ENCODE measurements at places on chromosomes 11 and 22.
A peak's percentile ranks its signal among the peaks of the same experiment; 100 is the strongest.

- no peak for DNase-seq
Measured at GRCh38 chr22:44380756-44381486, 68.2 kb upstream of the SHISAL1 start.

DNA sequence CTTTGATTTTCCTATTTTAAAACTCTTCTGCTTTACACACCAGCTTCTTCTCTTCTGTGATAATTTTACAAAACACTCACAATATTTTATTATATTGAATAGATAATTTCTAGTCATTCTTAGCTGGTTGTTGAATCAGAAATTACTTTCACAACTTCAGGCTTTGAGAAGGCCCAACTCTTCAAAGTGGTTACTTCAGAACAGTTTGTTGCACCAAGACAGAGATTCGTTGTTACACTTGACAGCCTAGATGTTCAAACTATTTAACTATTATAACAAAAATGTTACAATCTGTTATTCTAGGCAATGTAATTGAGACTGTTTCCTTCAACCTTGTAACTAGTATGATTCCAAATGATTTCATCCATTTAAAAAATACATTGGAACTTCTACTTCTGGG lies 333.2 kb upstream of the CHORDC1 start:
- DNase-seq, result no peak

DNA sequence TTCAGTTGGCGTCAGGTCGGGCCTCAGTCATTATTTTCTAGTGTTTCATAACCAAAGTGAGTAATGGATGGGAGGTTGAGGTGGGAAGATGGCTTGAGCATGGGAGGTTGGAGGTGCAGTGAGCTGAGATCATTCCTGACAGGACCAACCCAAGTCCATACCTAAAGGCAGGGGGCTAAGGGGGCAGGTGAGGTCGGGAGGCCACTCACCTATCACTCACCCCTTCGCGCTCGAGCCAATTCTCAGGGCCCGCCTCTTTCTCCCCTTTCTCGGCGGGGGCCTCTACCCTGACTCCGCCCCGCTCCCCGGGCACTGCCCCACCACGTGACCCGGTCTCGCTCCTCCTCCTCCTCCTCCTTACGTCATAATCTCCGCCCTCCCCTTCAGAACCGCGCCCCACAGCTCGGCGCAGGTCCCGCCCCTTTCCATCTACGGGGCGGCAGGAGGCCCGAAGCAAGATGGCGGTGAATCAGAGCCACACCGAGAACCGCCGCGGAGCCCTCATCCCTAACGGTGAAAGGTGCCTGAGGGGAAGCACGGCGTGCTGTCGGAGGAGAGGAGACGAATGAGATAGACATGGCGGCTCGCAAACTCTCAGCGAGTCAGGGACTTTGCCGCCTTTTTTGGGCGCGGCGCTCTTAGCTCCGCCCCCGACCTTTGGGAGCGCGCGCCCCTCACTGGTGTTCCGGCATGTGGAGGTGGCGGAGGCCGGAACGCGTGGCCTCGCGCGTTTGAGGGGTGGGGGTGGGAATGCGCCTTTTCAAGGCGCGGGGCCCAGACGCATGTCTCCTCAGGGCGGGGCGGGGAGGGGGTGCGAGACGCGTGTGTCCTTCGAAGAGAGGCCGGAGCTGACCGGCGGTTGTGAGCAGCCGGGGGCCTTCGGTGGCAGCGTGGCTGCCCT lies at the start of gene WBP2NL:
Gene WBP2NL (plus strand): TSS at position 428 of the 901 bp plus-strand sequence. CDS start 31 bp downstream, at position 459.
- peak; percentile 85 for DNase-seq

GRCh38 chr11:58905721-58906547 lies 33.4 kb upstream of the GLYATL1 start:
- DNase-seq, result no peak

DNA sequence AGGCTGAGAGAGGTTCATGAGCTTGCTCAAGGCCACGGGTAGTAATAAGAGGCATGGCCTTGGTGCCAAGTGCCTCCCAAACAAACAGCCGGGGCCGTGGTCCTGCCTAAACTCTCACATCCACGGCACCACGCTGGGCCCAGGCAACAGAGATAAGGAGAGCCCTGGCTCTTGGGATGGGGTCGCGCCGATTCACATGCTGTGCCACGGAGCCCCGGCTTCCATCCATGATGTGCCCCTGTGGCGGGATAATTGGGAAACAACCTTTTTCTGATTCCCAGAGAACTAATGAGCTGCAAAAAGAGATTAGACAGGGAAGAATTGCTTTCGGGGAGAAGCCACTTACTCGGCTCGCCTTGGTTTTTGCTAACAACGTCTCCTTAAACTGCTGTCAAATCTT lies 22.0 kb downstream of the TP53AIP1 start:
- DNase-seq, result no peak

- no peak for DNase-seq
Measured at GRCh38 chr22:20494978-20495860, at the start of gene KLHL22. TSS of gene KLHL22 (minus strand) at chr22:20495795. CDS start at chr22:20489211, 6,584 bp downstream.

DNA sequence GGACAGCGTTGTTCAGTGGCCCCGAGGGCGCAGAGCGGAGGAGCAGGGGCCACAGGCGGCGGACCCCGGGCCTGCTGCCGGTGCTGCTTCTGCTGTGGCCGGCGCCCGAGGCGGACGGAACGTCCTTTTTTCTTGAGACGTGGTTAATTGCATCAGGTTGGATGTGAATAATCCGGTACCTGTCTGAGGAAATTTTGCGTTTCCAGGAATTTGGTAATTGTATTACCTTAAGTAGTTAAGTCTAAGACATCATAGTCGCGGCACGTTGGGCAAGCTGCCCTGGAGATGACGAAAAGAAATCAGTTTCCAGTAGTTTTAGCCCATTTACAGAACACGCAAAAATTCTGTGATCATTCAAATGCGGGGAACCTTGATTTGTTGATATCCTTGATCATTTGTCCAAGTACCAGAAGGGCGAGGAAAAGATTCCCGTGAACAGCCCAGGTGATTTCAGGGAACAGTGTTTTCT lies 789 bp downstream of the SPECC1L start:
- DNase-seq, result no peak

- DNase-seq, result no peak
Measured at GRCh38 chr22:35918456-35918855, 110.2 kb downstream of the RBFOX2 start.

- DNase-seq, result no peak
Measured at GRCh38 chr11:38143852-38144251, 1545.8 kb upstream of the RAG2 start.

GRCh38 chr11:128422576-128423370 lies 164.6 kb downstream of the ETS1 start:
- DNase-seq, result peak; percentile 73

DNA sequence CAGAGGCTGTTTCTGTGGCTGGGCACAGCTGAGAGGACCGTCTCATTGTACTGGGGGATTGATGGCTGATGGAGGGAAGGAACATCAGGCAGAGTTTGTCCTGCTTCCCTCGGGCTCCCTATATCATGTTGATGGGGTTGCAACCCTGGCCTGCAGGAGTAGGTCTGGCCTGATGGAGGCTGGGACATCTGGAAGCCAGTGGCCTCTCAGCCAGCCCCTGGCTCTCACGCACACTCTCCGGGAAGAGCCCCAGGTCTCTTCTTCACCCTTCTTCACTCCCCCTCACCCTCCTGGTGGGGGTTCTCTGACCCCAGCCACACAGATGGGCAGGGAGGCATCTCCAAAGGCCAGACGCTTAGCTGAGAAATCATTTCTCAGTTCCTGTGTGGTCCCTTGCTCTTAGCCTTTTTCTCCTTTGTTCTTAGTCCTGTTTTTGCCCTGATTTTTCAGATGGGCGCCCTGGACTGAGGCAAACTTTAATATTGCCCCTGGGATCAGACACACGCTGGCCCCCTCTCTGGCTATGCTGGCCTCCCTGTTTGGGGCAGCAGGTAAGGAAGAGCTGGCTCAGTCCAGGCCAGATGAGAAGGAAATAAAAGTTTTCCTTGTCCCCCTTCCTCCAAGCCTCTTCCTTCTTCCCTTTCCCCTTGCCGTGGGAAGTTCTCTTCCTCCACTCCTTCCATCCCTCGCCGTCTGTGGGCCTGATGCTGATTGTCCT lies 13.9 kb upstream of the ANO1 start:
- DNase-seq, result no peak

DNA sequence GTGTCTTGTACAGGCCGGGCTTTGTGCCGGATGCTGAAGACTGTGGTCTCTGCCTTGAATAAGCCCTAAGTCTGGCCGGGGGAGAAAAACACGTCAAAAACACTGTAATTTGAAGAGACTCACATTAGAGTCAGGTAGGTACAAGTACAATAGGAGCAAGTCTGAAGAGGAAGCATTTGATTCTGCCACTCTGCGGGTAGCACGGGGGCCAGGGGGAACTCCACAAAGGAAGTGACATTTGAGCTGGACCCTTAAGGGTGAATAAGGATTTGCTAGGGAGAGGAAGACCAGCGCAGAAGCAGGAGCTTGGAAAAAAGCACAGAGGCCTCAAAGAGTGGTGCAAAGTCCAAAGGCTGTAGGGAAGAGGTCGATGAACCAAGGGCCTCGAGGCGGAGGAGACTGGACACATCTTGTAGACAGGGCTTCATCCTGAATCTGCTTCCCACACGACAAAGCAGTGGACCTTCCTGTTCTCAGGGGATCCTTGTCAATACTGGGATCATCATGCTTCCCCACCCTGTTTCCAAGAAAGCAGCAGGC lies 38.7 kb downstream of the BUD13 start:
- DNase-seq, result no peak

DNA sequence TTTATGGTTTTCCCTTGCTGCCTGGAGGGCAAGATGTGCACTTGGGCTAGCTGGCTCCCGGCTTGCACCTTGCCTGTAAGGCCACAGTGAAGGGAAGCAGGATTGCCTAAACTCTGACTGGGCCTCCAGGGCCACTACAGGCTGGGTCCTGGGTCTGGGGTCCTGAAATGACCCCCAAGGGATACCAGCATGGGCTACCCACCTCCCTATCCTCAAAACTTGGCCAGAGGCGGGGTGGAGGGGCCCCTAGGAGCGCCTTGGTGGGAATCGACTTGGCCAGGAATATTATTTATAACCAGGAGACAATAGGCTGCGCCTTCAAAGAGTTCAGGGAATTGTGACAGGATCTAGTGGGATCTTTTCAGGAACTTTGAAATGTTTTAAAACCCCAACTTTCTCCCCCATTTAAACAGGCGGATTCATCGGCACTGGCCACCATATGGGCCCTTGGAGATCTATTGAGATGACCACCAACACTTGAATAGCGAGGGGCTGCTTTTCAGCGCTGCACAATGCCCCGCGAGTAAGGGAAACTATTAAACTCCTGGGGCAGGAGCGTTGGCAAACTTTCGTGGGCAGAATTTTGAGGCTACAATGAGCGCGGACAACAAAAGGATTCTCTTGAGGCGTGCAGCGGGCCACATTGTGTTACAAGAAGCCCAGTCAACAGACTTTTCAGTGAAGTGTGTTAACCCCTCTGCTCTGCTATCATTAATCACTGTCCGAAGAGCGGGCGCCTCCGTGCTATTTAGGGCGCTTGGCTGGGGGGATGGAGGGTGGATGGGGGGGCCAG lies 15.2 kb downstream of the PAX6 start:
- no peak for DNase-seq

DNA sequence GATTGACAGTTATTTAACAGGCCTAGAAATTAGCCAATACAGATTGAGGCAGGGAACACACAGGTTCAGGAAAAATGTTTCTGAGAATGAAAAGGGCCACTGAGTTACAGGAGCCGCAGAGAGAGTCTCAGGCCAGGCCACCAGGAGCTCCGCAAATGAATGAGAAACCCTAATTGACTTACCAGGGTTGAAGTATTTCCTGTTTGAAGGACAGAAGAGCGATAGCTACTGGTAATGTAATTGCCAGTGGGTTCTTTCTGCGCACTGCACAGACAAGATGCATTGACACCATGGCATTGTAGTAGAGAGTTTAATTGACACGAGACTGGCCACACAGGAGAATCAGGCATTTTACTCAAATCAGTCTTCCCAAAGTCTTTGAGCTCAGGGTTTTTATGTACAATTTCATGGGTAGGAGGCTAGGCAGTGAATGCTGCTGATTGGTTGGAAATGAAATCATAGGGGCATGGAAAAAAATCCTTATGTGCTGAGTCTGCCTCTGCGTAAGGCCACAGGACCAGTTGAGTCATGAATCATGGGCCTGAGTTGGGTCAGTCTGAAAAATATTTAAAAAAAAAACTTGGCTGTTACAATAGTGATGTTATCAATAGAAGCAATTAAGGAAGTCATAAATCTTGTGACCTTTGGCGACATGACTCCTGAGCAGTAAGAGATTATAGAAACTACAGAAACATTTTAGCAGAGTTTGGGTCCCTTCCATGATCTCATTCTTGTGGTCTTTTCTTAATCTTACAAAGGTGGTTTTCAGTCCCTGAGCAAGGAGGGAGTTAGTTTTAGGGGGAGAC lies 203.8 kb downstream of the CASP12 start:
- no peak for DNase-seq

DNA sequence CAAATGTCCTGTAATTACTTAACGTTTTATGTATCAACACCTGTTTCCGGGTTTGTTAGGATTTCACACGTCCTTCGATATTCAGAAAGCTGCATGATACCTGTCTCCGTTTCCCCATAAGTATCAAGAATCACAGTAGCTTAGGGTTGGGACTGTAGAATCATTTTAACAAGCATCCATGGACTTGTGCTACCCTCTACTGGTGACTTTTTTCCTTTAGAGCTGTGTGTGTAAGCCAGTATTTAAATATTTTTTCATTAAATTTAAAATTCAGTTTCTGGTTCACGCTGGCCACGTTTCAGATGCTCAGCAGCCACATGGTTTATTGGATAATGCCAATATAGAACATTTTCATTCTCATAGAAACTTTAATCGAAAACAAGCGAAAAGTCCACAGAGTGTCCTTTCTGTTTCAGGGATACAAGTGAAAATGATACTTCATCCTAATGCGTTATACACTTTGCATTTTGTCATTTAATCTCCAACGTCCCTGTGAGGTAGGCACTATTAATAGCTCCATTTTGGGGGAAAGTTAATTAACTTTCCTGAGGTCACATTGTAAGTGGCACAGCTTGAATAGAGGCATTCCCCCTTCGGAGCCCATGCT lies 61.5 kb upstream of the SLC25A18 start:
- no peak for DNase-seq

DNA sequence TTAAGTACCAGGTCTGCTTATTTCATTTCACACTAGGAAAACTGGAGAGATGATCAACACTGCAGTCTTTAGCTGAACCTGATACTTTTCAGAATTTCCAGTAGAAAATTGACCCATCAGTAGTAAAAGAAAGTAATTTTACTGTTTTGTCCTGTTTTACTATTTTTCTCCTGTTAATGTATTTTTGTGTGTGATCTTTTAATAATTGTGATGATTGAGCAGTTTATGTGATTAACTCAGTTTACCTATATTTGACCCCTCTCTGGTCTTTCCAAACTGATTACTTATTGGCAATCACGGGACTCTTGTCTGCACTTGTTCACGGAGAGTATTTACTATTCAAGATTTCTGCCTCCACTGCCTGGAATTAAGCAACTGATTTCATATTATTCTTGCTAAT lies 546 bp upstream of the CYP2R1 start:
- DNase-seq, result no peak

GRCh38 chr11:44377914-44378321 lies 68.0 kb upstream of the ALX4 start:
- DNase-seq, result no peak

GRCh38 chr22:19892925-19893324 lies 38.3 kb upstream of the GNB1L start:
- DNase-seq, result no peak

- DNase-seq, result no peak
Measured at GRCh38 chr11:9112075-9112474, 20.7 kb upstream of the SCUBE2 start.

GRCh38 chr11:66371627-66372415 lies at the start of gene SLC29A2:
TSS of gene SLC29A2 (minus strand) at chr11:66371760. CDS start at chr11:66371591, 169 bp downstream.
- DNase-seq, result peak; percentile 48
